ENCODE measurements at places on chromosomes 4 and X. TPM values are rescaled to one million over a fixed set of nuclear protein-coding genes. Genes with fewer than 3 reads are reported as not detected.

Gene PNMA5
- not detected for total RNA-seq

Gene UGT2A3
- total RNA-seq: 0.07 TPM

Gene SLC9B2
- total RNA-seq: 9.8 TPM

Gene DMP1
- not detected for total RNA-seq

Gene SPANXA2
- 0.23 TPM for total RNA-seq

Gene DCAF4L1
- total RNA-seq: 0.11 TPM

Gene ART3
- not detected for total RNA-seq

Gene PCSK1N
- 52.0 TPM for total RNA-seq

Gene ABCE1
- 68.7 TPM for total RNA-seq

Gene SPANXA1
- not detected for total RNA-seq

Gene RAB40AL
- total RNA-seq: 0.27 TPM

Gene RHOXF1
- total RNA-seq: not detected

Gene CT45A10
- total RNA-seq: not detected

Gene ADH1C
- not detected for total RNA-seq

Gene FAM241A
- 0.53 TPM for total RNA-seq

Gene OTC
- not detected for total RNA-seq

Gene P2RY10
- total RNA-seq: not detected

Gene CNGA1
- total RNA-seq: not detected

Gene MAGEB5
- not detected for total RNA-seq

Gene CASP3
- 28.7 TPM for total RNA-seq
